ENCODE measurements at places on chromosomes 16 and 17.

DNA sequence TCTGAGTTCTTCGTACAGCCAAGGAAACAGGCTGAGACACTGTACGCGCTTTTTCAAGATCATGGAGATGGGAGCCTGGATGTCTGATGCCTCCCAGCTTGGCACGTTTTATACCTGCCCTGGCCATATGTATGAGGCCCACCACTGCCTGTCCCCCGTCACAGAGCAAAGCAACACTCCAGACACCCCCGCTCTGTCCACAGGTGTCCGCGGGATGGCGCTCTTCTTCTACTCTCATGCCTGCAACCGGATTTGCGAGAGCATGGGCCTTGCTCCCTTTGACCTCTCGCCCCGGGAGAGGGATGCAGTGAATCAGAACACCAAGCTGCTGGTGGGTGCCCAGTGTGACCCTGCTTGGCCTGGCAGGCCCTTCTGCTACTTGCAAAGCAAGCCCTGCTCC, 39.8 kb upstream of the POLR3E start:
- no peak for DNase-seq

DNA sequence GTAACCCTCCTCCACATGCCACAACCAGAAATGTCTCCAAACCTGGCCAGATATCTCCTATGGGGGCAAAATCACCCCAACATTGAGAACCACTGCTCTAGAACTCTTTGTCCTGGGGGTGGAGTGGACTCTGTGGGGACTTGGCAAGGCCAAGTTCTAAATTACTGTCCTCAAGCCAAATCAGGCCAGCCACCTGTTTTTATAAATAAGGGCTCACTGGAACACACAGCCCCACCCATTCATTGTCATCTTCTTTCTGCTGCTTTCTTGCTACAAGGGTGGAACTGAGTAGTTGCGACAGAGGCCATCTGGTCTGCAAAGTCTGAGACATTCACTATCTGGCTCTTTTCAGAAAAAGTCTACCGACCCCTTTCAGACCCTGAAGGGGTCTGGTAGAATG, 26.8 kb upstream of the TMEM220 start:
- no peak for DNase-seq

DNA sequence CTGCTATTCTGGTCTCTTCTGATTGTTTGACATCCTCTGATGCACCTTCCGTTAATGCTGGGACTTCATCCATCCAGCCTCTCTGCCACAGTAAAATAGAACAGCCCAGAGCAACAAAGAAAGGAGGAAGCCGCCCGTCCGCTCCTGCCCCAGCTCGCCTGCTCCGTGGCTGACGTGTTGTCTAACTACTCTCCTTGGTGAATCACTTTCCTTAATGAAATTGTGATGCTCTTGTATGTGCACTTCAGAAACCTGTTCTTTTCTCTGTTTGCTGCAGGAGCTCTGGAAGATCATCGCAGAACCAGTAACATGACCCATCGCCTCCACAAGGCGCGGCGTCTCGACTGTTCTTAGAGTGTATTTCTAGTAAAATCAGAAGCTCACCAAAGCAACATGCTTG, 24.3 kb downstream of the METTL22 start:
- no peak for DNase-seq

DNA sequence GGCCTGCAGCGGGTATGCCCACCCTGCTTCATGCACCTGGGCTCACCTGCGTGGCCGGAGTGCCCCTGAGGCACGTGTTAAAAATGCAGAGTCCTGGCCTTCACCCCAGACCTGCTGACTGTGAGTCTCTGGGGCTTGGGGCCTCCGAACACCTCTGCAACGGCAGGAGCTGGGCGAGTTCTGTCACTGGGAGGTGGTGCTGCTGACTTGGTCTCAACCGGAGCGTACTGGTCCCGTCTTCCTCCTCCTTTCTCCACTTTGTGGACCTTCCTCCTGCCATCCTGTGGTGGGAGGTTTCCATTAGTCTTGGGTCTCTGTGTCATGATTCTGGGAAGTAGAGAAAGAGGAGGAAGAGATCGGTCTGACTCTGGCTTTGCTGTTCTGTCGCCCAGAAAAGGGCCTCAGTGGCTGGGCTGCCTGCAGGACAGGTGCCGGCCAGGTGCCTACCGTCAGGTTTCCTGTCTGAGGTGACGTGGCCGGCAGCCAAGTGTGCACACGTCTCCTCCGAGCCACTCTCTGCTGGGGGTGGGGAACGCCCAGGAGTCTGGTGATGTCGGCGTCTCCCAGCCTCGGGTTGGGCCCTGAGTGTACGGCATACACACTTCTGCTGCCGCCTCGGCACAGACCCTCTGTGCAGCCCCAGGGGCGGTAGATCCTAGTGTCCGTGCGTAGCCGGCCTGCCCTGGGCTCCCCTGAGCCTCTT, 6.9 kb downstream of the TSC2 start:
- no peak for DNase-seq

DNA sequence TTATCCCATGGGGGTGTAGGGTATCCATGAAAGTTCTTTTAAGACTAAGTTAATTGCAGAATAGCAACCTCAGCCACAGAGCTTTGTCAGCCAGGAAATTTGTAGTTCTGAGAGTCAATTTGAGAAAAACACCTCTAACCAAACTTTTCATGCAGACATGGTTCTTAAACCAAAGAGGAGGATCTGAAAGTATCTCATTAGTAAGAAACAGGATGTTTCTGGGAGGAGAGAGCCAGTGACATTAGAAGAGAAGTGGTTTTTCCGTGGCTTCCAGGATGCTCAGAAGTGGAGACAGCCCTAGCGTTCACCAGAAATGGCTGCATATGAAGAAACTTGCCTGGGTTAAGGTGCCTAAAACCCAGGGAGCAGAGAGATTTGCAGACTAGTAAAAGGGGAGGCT, 7.9 kb downstream of the GNAO1 start:
- DNase-seq, result no peak

- DNase-seq, result no peak
These were observed 4.8 kb downstream of the CA5A start for GRCh38 chr16:87931504-87931903.

DNA sequence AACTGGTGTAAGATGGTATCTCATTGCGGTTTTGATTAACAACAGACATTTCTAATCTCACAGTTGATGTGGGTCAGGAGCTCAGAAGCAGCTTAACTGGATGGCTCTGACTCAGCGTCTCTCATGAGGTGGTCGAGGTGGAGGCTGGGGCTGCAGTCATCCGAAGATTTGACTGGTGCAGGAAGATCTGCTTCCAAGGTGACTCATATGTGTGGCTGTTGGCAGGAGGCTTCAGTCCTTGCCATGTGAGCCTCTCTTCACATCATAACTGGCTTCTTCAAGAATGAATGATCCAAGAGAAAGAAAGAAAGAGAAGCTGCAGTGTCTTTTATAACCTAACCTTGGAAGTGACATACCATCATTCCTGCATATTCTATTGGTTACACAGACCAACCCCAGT, 376.1 kb downstream of the SEC14L1 start:
- DNase-seq, result no peak

All from stimulated activated CD8-positive, alpha-beta memory T cell treated with anti-CD3 and anti-CD28 coated beads, Interleukin-4, amount 100 ng/mL, for 1 hour (primary cell).